ENCODE measurements at places on chromosomes 1 and 21.

DNA sequence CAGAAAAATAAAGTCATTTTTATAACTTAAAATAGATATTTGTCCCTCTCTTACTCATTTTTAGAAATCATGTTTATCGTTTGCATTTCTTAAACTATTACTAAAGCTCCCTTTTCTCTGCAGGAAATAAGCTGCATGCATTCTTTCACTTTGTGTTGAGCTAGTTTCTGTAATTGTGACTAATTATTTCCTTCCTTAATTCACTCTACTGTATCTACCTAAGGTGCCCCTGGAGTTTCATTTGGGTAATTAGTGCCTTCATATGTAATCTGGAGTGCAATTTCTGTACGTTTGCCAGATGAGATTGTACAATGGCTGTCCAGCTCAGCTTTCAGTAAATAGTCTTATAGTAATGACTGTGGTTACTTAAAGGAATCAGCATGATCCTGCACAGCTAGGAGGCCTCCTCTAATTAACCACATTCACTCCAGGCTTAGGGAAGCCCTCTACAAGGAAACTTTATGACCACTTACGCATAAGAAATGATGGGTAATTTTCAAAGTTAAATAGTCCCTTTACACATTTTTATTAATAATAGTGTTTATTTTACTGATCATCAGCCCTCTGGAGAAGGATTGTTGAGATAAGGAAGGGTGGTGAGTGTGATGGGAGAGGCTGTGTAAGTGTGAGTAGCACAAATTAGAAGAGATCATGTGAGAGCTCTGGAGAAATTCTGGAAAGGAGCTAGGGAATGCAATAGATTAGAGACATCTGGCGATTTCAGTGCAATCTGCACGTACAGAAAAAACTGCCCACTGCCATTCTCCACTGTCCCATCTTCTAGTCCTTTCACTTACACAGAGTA, 86.8 kb downstream of the LRRC8C start:
- DNase-seq: no peak

DNA sequence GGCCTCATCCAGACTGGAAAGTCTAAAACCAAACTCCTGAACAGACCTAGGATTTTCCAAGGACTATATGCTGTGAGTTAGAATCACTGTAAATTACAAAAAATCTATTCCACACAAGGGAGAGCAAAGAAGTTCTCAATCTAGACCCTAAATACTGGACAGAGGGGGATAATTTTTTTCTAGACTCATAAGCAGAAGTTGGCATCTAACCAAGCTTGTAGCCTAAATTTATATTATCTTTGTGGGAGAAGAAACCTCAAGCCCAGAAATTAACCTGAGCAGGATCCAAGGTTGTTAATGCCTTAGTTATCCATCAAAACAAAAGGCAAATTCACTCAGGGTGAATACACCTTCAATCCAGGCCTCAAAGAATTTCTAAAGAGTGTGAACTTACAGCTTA, 290.2 kb downstream of the SMYD3 start:
- DNase-seq: no peak

DNA sequence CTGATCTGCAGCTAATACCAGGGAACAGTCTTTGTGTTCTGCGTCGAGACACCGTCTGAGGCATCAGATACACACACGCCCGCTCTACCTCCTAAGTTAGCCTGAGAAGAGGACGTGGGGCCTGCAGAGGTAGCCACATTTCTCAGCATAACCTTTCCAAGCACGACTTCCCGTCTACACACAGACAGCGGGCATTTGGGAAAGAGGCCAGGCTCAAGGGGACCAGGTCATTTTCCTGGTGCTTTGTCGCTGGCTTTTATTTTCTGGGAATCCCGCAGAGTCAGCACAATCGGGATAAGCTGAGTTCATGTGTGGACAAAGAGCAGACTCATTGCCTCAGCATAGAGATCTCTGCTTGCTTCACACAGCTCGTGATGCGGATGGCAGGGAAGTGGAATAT, 72.5 kb upstream of the SMYD2 start:
- DNase-seq: no peak

DNA sequence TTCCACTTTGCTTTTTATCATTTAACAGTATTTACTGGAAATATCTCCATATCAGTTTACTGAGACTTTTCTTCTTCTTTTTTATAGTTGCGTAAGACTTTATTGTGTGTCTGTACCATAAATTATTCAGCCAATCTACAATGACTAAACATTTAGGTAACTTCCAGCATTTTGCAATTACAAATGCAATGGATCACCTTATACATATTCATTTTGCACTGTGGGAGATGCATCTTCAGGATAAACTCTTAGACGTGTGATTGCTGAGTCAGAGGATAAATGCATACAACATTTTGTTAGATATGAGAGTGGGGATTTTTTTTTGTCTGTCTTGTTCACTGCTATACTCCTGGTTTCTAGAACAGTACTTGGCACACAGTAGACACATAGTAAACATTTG, 95.7 kb upstream of the GCLM start:
- no peak for DNase-seq

DNA sequence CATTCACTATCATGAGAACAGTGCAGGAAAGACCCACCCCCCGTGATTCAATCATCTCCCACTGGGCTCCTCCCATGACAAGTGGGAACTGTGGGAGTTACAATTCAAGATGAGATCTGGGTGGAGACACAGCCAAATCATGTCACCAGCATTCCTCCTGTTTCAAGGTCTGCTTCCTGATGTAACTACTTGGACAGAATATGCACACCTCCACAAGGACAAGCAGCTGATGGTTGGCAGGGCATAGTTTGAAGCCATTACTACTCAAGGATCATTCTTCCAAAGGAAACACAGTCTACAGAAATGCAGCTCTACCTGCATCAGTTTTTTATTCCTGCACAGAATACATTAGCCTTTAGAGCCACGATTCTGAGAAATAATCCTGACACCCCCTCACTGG, 28.5 kb upstream of the RNF2 start:
- DNase-seq: no peak

GRCh38 chr1:21687081-21687529, 17.9 kb upstream of the RAP1GAP start:
- DNase-seq: no peak

GRCh38 chr1:110053552-110054428, 16.7 kb downstream of the ALX3 start:
- DNase-seq: peak; percentile 12

DNA sequence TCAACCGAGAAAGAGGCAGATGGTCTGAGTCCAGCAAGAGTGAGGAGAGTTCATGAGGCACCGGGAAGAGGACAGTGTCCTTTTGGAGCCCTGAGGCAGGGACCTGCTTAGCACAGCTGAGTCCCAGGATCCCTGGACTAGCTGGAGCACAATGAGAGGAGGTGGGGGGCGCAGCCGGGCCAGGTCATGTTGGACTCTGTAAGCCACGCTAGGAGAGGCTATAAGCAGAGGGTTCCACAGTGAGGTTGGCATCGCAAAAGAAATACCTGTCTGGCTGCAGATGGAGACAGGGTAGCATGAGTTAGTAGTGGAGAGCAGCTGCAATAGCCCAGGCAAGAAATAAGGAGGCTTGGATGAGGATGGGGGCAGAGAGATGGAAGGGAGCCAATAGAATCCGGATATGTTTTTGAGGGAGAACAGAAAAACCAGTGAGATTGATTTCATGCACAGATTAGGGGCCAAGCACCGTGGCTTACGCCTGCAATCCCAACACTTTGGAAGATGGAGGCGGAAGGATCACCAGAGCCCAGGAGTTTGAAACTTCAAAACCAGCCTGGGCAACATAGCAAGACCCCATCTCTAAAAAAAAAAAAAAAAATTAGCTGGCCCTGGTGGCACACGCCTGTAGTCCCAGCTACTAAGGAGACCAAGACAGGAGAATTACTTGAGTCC, 98.2 kb downstream of the DHRS3 start:
- no peak for DNase-seq

Measured in activated CD8-positive, alpha-beta memory T cell treated with anti-CD3 and anti-CD28 coated beads for 4 hours (primary cell).